Epithelial cell of proximal tubule (primary cell): ENCODE measurements at places on chromosomes 5 and 9. TPM values are rescaled to one million over a fixed set of nuclear protein-coding genes. Genes with fewer than 3 reads are reported as not detected.

DNA sequence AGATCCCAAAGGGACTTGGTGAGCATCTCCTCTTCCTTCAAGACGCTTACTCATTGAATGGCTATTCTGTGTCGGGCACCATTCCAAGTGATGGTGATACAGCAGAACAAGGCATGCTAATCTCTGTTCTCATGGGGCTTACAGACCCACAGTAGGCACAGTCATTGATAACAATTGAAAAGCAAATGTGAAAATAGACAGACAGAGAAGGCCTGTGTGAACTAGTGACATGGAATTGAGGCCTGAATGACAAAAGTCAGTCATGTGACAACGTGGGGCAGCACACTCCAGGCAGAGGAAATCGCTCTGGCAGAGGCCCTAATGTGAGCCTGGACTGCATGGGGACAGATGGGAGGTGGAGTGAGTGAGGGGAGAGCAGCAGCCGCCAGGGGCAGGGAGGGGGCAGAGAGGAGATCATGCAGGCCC is 70.7 kb upstream of the CPLX2 start:
- DNase-seq = no peak

DNA sequence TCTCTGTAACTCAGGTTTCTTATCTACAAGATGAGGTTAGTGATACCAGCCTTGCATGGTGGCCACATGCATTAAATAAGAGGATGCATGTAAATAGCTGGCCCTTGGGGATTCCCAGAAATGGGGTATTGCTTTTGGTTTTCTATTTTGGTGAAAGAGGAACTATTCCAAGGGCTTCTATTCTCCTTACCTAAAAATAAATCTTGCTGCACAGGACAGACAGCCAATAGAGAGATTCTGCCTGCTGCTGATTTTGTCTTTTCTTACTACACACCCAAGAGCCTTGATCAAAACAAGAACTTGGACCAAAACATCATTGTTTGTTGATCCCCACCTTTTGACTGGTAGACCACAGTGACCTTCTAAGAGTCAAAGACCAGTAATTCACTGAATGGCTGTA is 161.8 kb downstream of the PJA2 start:
- DNase-seq = no peak

The FOXI1 gene
- not detected in 2 replicates for total RNA-seq

DNA sequence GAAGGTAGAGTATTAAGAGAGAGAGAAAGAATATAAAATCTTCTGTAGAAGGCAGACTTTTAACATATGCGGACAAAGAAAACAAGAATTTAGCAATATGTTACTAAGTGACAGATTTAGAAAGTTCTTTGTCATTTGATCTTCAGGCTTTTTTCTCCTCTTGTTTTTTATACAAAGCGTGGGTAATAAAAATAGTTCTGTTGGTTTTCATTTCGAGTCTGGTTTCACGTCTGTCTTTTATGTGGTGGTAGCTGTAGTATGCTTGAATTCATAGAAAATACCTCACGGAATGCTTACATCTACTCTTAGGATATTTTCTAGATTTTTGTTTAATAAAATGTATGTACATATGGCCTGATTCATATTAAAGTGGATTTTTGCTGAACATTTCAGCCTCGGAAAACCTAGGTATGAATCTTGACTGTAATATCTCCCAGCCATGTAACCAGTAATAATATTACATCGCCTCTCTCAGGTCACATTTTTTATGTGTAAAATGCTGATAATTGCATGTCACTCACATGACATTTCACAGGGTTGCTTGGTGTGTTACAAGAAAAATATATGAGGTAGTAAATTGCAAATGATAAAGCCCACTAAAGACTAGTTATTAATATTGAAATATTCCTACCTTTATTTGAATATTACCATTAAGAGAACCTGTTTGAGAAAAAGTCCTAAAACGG is 72.5 kb upstream of the TAF11L2 start:
- no peak for DNase-seq

- DNase-seq = no peak
These were observed 138.3 kb downstream of the GPBP1 start for GRCh38 chr5:57311921-57312735.
